ENCODE measurements at places on chromosomes 2 and 18.

DNA sequence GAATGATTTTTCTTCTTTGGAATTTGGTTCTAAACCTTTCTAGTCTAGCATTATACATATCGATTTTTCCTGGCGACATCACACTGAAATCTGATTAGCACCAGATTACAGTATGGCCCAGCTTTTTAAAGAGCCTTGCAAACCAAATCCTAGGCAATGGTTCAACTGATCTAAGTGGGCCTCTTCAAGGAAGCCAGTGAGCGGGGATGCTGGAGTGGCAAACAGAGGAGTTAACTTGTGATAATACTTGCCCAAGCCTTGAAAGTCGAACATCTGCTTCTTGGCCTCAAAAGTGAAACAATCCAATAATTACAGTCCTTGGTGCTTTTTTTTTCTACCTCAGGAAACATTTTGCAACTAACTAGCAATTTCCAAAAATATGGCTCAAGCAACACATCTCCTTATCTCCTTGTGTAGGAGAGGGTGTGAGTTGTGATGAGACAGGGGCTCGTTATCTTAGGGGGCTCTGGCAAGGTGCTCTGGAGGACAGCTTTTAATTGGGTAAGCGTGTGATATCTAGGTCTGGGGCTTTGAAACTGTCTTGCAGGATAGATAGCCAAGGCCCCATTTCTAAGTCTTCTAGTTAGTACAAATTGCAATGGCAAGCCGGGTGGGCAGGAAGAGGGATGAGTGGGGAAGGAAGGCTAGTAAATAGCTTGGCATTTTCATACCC lies 240.2 kb upstream of the CCDC68 start:
- no peak for DNase-seq

- no peak for DNase-seq
Observed at GRCh38 chr2:48444404-48444803, 85.5 kb upstream of the STON1 start.

DNA sequence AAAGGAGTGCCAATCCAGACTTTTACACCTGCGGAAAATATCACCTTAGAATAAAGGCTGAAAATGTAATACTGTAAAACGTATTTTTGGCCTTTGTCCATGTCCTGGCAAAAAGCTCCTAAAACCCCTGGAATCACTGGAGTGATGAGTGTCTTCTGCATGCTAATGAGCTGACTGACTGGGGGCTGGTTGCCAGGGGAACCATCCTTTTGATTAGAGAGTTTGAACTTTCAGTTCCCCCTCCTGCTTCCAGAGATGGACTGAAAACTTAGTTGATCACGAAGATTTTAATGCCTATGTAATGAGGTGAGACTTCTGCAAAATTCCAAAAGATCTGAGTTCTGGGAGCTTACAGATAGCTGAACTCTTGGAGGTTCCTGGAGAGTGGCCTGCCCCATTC lies 20.5 kb downstream of the PUM2 start:
- no peak for DNase-seq

DNA sequence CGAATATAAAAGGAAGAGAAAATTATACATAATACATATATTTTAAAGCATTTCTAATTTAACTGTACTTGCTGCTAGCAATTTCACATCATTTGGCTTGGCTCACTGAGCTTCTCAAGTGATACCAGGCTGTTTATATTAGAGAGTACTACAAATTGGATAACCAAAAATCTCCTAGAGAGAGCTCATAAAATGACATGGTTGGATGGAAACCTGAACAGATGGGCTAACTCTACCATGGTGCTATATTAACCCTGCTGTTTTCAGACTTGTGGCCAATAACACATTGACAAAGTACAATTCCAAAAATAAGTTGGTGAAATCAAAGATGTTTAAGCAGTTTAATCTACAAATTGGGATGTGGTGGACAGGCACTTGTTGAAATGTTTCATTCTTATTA lies 364.4 kb upstream of the GCFC2 start:
- DNase-seq: no peak

GRCh38 chr18:46732801-46733200 lies 24.1 kb downstream of the ST8SIA5 start:
- DNase-seq: no peak

- no peak for DNase-seq
Observed at GRCh38 chr18:45557287-45557686, 58.0 kb upstream of the SLC14A2 start.

GRCh38 chr18:56823986-56824565 lies 172.9 kb downstream of the WDR7 start:
- DNase-seq: no peak

DNA sequence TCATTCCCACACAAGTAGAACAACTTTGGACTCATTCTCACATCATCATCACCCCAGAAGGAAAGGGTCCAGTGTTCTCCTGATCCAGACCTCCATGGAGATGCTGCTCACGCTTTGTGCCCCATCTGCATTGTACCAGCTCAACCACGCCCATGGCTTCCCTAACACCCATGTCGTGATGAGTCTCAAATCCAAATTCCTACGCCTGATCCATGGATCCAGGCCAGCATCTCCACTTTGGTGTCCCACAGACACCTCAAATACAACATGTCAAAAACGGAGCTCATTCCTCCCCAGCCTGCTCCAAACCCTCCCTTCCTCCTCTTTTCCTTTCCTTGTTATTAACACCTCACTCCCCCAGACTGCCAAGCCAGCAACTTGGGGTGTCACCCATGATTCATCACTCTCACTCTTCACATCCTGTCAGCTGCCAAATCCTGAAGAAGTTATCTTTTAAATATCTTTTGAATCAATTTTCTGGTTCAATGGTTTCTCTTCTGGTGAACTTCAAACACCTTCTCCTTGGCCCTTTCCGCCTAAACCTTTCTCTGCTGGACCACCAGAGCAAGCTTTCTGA lies 30.2 kb upstream of the FAM124B start:
- no peak for DNase-seq

DNA sequence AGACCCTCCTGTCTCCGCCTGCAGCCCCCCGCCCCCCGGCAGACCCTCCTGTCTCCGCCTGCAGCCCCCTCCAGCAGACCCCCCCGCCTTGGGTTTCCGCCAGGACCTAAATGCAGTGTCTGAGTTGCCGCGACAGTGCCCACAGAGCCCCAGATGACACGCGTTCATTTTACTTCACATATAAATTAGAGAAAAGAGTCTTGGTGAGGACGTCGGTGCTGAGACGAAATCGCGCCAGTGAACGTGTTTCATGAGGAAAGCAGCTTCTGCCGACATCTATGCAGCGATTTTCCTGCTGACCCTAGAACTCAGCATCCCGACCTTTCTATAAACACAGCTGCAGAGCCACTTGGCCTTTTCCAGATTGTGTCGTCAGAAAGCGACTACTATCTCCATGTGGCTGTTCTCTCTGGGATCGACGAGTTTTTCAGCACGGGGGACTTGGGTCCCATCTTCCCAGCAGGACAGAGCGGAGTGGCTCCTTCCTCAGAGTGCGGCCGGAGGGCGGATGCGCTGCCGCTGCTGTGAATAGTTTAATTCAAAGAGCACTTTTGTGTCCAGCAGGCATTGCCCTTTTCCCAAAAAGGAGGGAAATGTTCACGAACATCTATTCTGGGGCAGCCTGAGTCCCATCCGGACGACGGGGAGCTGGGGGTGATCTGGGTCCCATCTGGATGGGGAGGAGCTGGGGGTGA lies 136.7 kb downstream of the NFATC1 start:
- no peak for DNase-seq

DNA sequence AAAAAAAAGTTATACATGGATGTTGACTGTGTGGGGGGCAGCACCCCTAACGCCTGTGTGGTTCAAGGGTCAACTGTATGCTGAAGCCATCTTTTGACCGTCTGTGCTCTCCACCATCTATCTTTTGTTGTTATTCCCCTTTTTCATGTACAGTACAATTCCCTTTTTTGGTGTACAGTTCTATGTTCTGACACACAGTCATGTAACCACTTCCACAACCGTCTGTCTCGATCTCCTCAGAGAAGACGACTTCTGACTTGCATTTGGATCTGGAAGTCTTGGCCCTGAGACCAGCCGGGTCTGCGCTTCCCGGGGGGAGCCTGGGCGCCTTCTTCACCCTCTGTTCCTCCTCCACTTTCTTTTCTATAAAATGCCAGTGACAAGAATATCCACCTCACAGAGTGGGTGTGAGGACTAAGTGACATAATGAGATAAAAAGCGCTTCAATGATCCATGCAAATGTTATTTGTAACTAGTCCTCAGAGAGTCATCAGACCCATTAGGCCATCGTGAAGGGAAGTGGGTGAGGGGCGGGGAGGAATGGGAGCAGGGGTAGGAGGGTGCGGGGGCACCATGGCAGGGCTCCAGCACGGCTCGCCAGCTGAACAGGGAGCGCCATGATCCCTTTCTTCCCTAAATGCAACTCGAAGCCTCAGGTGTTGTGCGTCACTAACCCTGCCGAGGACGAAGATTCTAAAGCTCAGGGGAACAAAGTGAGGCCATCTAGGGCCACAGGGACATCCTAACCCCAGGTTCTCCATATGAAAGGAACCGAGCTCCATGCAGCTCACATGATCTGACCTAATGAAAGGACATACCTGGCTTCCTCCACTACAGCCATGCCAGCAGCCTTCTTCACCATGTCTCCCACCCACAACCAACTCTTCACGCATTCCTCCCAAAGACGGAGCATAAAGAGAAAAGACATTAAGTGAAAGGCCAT lies 16.6 kb downstream of the ADCY3 start:
- no peak for DNase-seq

- DNase-seq: no peak
Observed at GRCh38 chr2:61328707-61329251, 142.1 kb downstream of the USP34 start.

DNA sequence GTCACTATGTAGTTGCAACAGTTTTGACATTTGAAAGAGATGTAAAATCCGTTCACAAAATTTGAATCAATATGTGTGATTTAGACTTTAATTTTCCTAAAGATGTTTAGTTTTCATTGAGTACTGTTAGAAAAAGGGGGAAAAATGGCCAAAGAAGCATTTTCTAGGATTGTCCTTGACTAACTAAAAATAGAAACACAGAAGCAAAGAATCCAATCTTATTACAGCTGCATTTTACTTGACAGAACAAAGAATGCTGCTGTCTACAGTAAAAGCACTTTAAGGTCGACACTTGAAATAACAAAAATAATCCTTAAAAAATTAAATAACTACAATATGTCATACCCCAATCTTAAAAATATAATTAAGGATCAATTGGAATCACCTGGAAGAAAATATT lies 48.9 kb downstream of the FRZB start:
- DNase-seq: no peak

DNA sequence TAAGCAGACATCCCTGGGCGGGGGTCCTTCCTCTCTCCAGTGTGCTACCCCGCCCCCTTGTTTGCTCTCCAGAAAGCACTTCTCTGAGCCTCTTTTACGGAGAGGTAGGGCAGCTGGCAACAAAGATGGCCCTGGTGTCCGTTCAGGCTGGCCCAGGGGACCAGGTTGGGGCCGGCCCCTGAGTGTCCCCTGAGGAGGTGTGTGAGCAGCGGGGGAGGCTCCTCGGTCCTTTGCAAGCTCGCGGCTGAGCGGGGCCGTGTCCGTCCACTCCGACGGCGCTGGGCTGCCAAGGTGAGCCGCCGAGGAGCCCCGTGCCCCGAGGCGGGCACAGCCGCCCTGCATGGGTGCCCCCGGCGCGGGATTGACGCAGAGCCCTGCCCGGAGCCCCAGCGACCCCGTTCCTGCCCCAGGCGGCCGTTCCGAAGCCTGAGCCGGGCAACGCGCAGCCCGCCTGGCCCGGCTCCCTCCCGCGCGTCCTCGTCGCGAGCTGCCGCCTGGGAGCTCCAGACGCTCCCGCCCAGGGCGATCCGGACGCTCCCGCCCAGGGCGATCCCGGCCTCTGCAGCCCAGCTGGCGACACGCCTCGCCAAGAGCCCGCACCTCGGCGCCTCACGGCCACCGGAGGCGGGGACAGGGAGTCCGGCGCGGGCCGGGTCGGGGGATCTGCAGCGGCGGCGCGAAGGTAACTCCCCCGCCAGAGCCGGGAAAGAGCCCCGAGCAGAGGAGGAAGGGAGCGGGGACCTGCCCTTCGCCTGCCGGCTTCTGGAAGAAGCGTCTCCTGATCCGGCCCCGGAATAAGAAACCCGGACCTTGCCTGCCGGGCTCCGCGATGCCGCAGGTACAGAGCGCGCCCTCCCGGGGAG lies at the start of gene PROKR1:
Gene PROKR1 (plus strand): TSS at position 569 of the 863 bp plus-strand sequence. CDS start 2,243 bp downstream, outside the sequence.
- DNase-seq: no peak

DNA sequence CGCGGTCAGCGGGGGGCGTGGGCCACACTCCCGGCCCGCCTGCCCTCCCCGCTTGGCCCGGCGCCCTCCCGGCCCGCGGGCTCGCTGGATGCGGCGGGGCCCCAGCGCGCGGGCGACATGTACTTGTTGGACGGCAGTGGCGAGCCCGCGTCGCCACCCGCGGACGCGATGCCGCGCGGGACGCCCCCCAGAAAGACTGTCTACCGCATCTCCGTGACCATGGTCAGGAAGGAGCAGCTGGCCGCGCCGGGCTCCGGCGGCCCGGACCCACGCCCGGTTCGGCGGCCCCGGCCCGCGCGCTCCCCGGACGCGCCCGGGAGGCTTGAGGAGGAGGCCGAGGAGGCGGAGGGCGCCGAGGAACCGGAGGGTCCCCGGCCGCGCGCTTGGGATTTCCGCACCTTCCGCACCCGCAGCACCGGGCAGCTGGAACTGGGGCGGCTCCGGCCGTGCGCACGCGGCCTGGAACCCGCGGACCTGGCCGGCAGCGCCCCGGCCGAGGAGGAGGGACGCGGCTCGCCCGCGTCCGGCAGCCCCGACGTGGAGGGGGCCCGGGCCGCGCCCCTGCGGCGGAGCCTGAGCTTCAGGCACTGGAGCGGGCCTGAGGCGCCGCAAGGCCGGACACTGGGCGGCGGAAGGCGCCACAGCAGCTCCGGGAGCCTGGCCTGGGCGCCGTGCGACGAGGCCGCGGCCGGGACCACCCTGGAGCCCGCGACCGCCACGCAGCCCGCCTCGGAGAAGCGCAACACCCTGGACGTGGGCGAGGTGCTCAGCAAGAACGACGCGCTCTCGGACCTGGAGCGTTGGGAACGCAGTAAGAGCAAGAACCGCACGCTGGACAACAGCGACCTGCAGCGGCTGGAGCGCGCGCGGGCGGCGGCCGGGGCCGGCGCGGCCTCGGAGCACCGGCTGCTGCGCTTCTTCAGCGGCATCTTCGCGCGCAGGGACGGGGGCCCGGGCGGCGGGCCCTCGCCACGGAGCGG lies 176.4 kb downstream of the AGAP1 start:
- no peak for DNase-seq

Data from activated gamma-delta T cell treated with Interleukin-2 at 50 U/mL for 16 hours (primary cell).